ENCODE measurements at places on chromosomes 2 and 18.

GRCh38 chr18:27921904-27922751 lies 254.8 kb downstream of the CDH2 start:
- no peak for DNase-seq

- DNase-seq: no peak
Observed at GRCh38 chr2:30866974-30867373, 59.7 kb upstream of the CAPN13 start.

DNA sequence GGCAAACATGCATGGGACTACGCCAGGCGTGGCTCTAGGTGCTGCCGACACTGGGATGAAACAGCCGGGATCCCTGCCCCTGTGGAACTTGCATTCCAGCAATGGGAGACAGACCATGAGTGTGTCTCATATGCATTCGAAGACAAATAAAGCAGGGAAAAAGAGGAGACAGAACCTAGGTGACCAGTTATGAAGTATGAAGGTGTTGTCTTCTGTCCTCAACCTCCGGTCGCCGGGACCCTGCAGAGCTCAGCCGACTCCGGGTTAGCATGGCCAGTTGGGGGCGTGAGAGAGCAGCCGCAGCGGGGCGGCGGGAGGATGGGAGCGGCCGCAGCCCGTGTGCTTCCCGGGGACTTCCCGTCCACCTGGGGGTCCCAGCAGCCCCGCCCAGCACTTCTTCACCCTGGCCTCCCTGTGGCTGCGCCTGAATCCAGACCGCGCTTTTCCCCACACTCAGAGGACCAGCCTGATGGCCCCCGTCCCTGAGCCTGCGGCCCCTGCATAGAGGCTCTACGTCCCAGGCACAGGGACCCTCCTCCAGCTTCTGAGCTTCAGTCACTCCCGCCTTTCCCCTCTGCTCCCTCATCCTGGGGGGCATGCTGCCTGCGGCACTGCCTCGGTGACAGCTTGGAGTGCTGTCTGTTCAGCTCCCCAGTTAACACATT lies 11.4 kb downstream of the ID2 start:
- peak; percentile 37 for DNase-seq

DNA sequence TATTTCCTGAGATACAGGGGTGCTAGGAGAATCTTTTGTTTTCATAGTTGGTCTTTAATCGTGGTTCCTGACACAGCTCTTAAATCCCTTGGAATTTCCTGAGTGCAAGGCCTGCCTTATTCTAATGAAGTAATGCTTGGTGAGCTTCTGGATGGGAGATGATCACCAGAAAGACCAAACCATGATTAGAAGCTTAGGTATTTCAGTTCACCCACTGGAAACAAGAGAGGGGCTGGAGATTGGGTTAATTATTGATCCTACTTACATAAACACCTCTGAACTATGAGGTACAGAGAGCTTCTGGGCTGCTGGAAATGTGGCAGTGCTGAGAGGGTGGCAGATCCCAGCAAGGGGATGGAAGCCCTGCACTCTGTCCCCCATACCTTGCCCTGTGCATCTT lies 406.8 kb downstream of the THSD7B start:
- no peak for DNase-seq

DNA sequence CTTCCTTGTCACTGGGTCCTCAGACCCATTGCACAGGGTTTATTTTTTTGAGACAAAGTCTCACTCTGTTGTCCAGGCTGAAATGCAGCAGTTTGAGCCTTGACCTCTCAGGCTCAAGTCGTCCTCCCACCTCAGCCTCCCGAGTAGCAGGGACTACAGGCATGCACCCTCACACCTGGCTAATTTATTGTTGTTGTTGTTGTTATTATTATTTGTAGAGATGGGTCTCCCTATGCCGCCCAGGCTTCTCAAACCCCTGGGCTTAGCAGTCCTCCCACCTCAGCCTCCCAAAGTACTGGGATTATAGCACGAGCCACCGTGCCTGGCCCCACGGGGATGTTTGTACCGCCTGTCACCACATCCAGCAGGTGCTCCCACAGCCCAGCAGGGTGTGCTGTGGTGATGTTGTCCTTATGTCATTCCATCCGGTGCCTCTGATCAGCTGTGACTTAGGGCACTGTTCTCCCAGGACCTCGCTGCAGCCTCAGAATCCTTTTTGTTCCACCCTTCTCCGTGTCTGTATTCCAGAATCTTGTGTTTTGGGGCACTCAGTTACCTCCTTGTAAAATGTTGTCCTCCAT lies 182.3 kb downstream of the INO80D start:
- no peak for DNase-seq

DNA sequence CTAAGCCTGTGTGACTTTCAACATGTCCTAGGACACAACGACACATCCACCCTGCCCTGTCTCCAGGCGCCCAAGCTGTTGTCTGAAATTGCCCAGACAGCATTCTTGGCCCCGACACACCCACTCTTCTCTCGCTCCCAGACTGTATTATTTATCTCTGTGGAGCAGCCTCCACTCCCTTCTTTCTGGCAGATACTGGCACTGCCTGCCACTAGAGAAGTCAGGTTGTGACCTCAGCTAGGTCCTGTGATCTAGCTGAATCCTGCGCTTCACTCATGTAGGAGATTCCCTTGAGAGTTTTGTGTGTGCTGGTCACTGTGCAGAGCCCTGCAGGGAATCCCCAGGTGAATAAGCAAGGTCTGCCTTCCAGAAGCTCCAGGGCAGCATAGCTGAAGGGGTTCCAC lies 77.1 kb upstream of the TNP1 start:
- no peak for DNase-seq

DNA sequence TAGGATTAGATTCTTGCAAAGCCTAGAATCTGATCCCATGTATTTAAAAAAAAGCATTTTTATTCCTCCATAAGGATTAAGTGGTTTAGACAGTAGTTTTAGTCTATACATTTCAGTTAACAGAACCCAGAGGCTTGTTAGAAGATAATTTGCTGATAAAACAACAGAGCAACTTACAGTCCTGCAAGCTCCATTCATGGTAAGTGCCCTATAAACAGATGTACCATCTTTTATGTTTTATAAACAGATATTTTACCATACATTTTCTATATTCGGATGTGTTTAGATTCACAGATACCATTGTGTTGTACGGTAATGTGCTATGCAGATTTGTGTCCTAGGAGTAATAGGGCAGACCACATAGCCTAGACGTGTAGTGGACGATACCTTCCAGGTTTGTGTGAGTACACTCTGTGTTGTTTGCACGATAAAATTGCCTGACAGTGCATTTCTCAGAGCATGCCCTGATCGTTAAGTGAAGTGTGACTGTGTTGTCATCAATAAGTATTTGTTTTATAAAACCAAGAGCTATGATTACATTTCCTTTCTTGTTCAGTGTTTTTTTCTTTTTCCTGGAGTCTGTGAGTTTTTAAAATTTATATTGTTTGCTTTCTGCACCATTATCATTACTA lies 54.2 kb downstream of the CERS6 start:
- no peak for DNase-seq

- DNase-seq: no peak
Observed at GRCh38 chr2:106876699-106877098, 9.3 kb downstream of the ST6GAL2 start.

DNA sequence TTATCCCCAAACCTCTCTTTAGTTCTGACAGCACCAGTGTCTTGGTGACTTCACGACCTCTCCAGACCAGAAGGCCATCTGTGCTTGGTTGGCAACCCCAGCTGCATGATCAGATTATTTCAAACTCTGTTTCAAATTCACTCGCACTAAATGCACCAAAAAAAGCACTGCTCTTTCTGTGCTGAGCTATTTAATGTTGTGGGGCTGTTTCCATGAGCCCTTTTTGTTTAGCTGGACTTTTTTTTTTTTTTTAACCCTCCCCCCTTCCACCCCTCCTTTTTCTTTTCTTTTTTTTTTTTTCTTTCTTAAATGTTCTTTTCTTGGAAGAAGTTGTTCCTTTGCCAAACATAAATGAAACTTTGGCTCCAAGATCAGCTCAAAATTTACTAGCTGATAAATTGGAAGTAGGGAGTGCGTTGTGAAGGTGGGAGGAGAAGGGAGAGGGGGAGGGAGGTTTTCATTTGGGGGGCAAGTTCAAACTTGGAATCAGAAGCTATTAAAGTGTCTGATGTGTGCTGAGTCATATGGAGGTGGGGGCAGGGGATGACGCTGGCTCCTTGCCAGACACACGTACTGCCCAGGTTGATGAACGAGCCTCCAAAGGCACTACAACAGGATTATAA lies 543.0 kb upstream of the TNP1 start:
- DNase-seq: no peak

- no peak for DNase-seq
Observed at GRCh38 chr2:110869472-110870446, 137.4 kb downstream of the ACOXL start.

DNA sequence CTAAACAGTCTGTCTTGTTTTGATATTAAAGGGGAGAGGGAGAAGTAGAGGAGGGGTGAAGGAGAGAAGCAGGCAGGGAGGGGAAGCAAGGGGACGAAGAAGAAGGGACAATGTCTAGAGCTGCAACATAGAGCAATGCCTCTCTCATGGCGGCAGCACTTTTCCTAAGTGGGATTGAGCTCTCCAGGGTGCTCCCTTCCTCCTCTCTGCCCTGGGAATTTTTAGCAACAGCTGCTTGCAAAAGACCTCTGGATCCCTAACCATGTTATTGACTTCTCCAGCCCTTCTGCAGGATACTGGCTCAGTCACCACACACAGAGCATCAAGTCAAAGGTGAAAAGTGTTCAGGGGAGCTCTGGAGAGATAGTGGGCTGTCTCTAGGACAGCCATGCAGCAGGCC lies 734.9 kb downstream of the EPHA4 start:
- DNase-seq: no peak

- DNase-seq: no peak
Observed at GRCh38 chr2:143231254-143231645, 102.0 kb downstream of the ARHGAP15 start.

- no peak for DNase-seq
Observed at GRCh38 chr2:27320958-27321543, 1.8 kb downstream of the MPV17 start.

DNA sequence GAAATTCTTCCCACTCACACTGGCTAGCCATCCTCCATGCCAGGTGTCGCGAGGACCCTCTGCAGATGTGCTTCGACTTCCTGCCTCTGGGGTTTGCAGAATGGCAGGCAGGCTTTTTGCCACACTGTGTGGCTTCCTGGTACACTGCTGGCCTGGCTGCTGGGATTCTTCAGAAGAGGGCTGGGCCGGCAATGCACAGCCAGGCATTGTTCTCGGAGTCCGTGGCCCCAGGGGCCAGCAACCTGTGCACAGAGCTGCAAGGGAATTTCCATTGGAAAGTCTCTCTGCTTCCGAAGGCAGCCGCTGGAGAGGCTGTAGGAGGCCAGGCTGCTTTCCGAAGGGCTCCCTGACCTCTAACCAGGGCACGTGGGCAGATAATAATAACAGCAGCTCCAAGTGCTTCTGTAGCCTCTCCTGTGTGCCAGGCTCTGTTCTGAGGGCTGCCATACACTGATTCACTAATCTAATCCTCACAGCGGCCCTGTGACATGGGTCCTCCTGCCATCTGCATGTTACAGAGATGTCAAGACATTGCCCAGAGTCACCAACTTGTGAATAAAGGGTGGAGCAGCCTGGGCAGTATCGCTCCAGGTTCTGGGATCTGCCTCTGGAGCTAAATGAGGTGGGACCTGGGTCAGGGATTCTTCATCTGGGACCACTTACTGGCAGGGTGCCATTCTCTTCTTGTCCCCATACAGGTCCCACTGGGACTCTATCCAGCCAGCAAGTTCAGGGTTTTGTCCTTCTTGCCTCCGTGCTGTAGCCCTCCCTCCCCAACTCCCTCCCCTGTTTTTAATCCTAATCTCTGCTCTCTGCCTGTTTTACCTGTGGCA lies 5.0 kb downstream of the LDLRAD4 start:
- DNase-seq: no peak

DNA sequence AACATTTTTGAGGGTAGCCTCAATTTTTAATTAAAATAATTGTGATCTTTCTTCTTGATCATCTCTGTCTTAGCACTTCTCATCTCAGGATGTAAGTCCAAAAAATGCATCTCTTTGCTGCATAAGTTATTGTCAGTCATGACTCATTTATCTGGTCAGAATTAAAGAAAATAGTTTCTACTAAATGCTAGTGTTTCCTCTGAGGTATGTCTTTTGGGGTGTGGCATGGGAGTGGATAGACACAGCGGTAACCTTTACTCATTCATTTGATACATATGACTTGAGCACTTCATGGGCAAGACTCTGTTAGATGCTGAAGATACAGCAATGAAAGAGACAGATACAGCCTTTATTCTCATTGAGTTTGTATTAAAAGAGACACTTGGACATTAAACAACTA lies 284.7 kb downstream of the IRS1 start:
- no peak for DNase-seq

DNA sequence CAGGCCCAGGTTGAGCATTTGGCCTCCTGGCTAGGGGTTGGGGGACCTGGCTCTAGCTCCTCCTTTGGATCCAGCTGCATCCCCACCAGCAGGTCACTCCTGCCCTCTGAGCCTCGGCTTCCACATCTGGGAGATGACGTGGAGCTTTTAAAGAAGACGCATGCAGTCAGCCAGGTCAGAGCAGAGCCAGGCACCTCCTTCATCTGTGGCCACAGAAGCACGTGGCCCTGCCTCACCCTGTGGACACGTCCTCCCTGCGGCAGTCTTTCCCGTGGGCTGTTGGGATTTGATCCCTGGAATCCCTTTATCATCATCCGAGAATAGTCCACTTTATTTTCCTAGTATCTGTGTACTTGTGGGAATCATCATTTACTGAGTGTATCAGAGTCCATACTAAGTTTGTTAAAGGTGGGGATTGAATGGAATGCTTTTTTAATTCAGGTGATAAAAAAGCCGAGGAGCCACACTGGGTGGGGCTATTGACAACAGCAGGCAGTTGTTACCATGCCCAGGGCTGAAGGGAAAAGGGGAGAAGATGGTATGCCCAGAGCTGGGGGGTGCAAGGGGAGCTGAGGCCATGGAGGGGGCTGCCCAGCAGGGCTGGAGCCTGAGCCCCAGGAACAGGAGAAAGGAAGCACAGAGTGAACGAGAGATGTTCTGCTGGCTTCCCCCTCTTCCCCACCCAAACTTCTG lies 170.1 kb downstream of the LAMA1 start:
- no peak for DNase-seq

- DNase-seq: no peak
Observed at GRCh38 chr2:109680523-109681297, 66.5 kb downstream of the SOWAHC start.

GRCh38 chr2:235781775-235782174 lies 287.9 kb downstream of the AGAP1 start:
- no peak for DNase-seq

- no peak for DNase-seq
Observed at GRCh38 chr2:78201064-78201575, 678.9 kb upstream of the LRRTM4 start.

DNA sequence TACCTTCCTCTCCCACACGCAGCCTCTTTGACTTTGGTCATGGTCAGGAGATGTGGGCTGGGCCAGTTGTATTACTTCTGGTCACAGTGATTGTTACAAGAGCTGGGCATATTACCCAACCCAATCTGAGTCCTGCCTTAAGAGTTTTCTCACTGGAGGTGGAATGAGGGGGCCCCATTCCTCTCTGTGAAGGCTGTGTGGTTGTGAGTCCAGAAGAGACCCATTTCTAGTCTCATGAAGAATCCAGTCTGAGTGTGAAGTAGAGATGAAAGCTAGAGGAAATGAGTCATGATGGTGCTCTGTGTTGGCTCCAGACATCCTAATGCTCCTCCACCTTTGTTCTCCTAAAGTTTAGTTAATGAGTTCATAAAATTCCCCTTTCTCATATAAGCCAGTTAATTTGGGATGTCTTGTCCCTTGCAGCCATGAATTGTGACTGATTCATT lies 50.8 kb upstream of the RASGRP3 start:
- no peak for DNase-seq

Measured in T-helper 2 cell (primary cell).